ENCODE measurements at places on chromosomes 11 and 22.

- no peak for DNase-seq
These were observed 114.4 kb downstream of the CADM1 start for GRCh38 chr11:115389790-115390189.

- no peak for DNase-seq
These were observed 223.9 kb upstream of the ZBED5 start for GRCh38 chr11:11081776-11082175.

- peak; percentile 84 for DNase-seq
These were observed 109.2 kb downstream of the FAM76B start for GRCh38 chr11:95680169-95680929.

GRCh38 chr22:41560095-41560471 is 727 bp upstream of the CSDC2 start:
- DNase-seq, result no peak

- no peak for DNase-seq
These were observed 265.7 kb upstream of the CTSC start for GRCh38 chr11:88603091-88603867.

DNA sequence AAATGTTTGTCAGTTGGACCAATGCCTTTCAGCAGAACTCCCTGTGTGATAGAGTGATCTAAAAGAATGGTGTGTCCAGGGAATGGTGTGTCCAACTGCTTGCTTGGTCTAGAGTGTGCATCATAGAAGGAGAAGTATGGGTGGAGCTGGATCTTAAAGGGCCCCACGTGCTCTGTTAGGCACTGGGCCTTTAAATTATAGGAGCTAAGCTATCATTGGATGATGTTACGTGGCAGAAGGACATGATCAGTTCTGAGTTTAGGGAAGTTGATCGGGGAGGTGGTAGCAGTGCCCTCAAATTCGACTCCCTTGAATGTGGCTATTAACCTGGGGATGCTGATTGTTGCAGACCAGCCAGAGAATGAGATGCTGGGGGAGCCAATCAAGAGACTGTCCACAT is 16.4 kb downstream of the STX3 start:
- no peak for DNase-seq

GRCh38 chr11:133254601-133255000 is 277.7 kb downstream of the OPCML start:
- DNase-seq, result no peak

DNA sequence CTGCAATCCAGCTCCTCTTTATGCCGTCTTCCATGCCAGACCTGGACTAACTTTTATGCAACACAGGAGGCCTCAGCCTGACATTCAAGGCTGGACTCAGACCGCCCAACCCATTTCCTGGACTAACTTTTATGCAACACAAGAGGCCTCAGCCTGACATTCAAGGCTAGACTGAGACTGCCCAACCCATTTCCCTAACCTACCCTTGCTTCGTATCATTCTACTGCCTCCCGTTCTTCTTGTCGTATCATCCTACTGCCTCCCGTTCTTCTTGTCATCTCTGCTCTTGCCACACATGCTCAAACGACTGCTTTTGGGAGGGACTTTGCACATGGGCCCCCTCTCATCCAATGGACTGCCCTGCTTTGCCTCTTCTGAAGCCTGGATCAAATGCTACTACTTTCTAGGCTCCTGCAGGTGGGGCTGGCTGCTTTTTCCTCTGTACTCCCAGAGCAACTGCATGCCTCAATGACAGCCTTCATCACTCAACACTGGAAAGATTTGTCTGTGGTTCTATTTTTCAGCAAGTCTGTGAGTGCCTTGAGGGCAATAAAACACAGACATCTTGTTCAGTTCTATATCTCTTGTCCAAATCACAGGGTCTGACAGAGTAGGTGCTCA is 7.8 kb downstream of the TBC1D10A start:
- no peak for DNase-seq
